ENCODE measurements at places on chromosomes 5 and 9.

DNA sequence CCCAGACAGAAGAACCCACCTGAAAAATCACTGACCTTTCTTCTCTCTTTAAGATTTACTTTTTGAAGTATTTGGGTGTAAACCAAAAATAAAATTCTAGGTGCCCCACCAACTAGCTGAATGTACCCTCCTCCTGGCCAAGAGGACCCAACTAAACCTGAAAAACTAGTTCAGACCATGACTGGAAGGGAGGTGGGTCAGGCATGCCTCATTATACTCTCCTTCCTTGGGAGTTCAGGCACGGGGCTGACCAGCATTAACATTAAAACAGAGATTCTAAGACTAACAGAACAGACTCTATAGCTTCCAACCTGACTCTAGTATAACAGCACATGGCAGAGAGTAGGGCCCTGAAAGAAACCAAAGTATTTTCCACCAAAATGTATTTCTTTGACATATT lies 61.4 kb downstream of the CERT1 start:
- no peak for DNase-seq

DNA sequence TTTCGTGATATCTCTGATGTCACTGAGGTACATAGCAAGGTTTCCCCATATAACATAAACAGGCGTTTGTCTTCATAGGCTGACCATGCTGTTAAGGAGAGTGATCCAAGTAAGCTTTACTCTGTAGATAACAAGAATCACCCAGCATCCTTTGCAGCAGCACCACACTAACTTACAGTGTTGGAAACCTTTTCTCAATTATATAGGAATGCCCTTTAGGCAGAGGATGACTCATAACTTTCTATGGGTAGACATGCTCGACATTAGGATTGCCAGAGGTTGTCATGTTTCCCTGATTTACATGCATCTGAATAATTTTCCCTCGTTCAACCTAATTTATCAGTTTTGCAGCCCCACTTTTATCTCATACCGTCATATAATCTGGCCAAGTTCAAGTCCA lies 870.0 kb upstream of the CDH9 start:
- no peak for DNase-seq

- peak; percentile 63 for DNase-seq
These were observed 33.3 kb downstream of the DMRT2 start for GRCh38 chr9:1083325-1083913.

GRCh38 chr5:133456933-133457402 lies 155.4 kb downstream of the FSTL4 start:
- DNase-seq: no peak

DNA sequence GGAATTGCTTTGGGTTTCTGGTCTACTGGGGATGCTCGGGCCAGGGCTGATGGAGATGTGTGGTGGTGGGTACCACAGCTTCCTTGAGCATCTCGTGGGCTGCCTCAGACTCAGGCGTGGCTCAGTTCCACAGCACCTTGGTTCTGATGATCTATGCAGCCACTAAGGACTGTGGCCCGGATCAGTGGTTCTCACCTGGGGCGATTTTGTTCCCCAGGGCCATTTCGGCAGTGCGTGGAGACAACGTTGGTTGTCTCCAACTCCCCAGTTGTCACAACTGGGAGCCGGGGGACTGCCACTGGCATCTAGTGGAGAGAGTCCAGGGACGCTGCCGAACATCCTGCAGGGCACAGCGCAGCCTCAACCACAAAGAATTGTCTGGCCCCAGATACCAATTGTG lies 47.7 kb downstream of the FGF18 start:
- no peak for DNase-seq
